ENCODE measurements at places on chromosomes 3 and 15. TPM values are rescaled to one million over a fixed set of nuclear protein-coding genes. Genes with fewer than 3 reads are reported as not detected.

Gene CCR9
- total RNA-seq, result not detected

Gene NRG4
- not detected for total RNA-seq

Gene BFSP2
- total RNA-seq, result not detected

Gene MYO5C
- under 0.01 TPM for total RNA-seq

All from IMR-90 (cell line).